ENCODE measurements at places on chromosomes 7 and 10.

DNA sequence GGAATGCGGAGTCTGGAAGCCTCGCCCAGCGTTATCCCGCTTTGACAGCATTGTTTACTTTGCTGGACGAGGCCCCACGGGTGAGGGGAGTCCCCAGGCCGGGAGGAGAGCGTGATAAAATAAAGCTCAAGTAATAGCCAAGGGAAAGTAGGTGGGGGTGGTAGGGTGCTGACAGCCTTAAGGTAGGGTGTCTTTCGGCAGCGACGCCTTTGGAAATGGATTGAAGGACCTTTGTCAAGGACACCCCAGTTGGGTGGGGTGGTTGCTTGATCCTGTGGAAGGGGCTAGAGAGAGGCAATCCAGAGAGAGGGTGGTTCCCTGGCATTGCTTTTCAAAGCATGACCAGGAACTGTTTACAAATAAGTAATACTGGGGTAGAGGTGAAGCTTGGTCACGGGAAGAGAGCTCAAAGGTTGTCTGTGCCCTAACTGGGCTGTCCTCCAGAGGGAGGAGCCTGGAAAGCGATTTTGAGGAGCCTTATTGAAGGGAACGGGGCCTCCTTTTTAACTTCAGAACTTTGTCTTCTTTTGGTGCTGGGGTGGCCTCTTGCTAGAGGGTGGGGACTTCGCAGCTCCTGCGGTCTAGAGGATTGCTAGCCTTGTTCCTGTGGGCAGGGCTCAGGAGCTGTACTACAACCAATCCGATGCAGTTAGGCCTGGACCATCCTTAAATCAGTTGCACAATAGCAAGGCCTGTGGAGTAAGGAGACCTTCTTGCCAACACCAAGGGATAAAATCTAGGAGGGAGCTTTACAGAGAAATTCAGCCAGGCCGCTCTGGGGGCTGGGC is 1.3 kb downstream of the EIF4EBP2 start:
- DNase-seq = peak; percentile 27

DNA sequence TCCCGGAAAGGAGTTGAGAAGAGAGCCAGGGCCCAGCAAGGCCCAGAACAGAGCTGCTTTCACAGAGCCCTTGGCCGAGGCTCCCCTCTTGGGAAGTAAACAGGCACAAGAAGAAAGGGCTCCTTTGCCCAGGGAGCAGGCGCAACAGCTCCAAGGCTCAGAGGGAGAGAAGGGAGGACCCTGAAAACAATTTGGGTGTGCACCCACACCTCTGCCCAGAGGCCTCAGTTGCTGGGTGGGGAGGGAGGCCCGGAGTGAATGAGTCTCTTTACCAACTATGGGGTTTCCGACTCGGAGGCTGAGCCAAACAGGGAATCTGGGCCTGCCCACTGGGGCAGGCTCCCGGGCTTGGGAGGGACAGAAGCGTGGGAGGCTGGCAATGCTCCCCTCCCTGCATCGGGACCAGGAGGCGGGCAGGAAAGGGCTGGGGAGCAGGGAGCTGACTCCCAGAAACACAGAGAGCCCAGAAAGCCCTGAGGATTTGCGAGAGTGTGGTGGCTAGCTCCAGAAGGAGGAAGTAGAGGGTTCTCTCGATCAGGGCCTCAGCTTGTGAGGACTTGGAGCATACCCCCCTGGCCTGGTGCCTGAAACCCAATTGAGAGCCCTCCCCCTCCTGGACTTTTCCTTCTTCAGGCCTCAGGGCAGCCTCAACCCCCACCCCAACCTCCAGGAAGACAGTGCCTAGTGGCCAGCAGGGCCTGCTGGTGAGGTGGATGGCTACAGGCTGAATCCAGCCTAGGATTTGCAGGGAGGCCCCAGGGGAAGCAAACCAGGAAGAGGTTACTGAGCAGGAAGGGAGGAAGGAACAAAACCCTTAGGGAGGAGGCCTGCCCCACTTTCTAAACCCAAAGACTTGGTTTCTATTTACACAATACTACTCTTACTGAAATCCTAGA is 6.2 kb downstream of the C10orf105 start:
- DNase-seq = peak; percentile 49

- no peak for DNase-seq
Measured at GRCh38 chr7:42545049-42545724, 308.2 kb upstream of the GLI3 start.

- no peak for DNase-seq
Measured at GRCh38 chr7:159019111-159019510, 125.6 kb downstream of the VIPR2 start.

GRCh38 chr7:128039544-128039953 is 8.3 kb upstream of the LRRC4 start:
- no peak for DNase-seq

DNA sequence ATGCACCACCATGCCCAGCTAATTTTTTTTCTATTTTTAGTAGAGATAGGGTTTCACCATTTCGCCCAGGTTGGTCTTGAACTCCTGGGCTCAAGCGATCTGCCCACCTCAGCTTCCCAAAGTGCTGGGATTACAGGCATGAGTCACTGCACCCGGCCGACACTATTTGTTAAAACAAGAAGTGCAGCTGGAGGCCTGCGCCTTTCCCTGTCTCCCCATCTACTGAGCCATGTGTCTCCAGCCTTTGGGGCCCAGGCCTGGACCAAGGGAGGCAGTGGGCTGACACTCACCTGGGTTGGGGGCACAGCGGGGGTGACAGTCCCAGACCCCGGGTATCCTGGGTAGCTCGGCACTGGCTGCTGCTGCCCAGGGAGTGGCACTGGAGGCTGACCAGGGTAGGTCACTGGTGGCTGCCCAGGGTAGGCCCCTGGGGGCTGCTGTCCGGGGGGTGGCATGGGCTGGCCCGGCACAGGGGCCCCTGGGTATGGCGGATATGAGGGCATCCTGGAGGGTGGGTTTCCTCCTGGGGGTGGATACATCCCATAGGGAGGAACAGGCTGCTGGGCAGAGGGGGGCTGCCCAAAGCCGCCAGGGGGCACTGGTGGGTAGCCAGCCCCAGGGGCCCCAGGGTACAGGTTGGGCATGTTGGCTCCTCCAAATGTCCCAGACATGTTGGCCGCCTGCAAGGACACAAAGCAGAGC is 36.3 kb downstream of the PLAC9 start:
- DNase-seq = no peak

DNA sequence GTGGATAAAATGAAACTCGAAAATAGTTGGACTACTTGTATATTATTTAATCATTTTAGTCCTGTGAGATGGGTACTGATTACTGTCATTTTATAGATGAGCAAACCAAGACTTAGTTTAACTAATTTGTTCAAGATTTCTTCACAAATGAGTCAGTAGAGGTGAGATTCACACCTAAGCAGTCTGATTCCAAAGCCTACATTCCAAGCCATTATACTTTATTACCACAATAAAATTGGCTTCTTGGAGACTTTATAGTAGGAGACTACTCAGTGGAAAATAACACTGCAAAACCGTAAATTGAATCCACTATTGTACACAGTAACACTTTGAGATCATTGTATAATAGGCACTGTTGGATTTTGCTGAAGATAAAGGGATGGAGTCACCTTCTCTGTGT is 2.2 kb downstream of the PHTF2 start:
- DNase-seq = no peak

Data from bone marrow (tissue), 2 donors.